ENCODE measurements at places on chromosomes 12 and 14.

- no peaks in the 10 kb centered on the region for H3K36me3 ChIP-seq
- H3K4me3 ChIP-seq: no peak overlapping the region
- no peaks in the 10 kb centered on the region for H3K4me1 ChIP-seq
- DNase-seq: no peak
Observed at GRCh38 chr14:54299410-54300363, 97.1 kb upstream of the CDKN3 start.

- no peak overlapping the region for H3K27ac ChIP-seq
- DNase-seq: no peak
- H3K4me1 ChIP-seq: peaks cover 12% of the 10 kb centered on the region
Observed at GRCh38 chr12:107681836-107682820, 3.5 kb upstream of the PWP1 start.

- H3K27me3 ChIP-seq: no peaks in the 10 kb centered on the region
- no peak for DNase-seq
- no peak overlapping the region for H3K27ac ChIP-seq
- H3K36me3 ChIP-seq: peaks cover 18% of the 10 kb centered on the region
- no peaks in the 10 kb centered on the region for H3K4me1 ChIP-seq
Observed at GRCh38 chr12:48126953-48127630, 7.9 kb downstream of the PFKM start.

DNA sequence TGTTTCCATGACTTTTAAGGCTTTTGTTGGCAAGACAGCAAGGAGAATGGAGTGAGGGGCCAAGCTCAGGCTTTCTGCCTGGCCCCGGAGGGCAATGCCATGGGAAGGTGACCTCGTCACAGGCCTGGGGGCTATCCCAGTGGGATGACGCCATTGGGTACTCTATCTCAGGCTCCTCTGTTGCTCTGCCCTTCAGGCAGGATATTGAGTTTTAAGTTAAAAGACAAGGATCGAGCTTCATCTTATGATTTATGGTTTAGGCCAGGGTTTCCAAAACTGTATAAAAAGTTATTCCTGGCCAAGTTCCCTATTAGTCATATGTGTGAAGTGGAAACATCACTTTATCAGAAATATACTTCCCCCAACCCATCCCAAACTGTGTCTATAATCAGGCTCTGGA, 127.7 kb downstream of the ZFP36L1 start:
- H3K27ac ChIP-seq: no peak overlapping the region
- no peaks in the 10 kb centered on the region for H3K27me3 ChIP-seq
- no peak overlapping the region for H3K4me3 ChIP-seq
- DNase-seq: no peak
- H3K36me3 ChIP-seq: no peaks in the 10 kb centered on the region

DNA sequence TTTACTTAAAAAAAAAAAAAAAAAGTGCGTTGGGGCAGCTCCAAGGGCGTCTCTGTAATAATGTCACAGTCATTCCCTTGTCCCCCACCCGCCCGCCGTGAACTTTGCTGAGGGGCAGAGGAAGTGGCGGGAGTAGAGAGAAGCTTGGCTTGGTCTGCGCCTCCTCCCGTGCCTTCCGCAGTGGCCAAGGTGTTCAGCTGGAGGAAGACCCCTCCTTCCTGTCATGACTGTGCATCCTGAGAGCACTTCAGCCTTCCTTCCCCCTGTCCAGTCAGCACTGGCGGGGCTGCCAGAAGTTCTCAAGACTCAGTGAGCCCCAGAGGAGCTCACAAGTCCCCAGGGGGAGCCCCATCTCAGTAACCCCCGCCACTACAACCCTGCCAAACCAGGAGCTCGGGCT, 32.2 kb downstream of the AACS start:
- peaks cover 32% of the 10 kb centered on the region for H3K4me1 ChIP-seq
- H3K27me3 ChIP-seq: no peaks in the 10 kb centered on the region
- H3K36me3 ChIP-seq: peaks cover 9% of the 10 kb centered on the region

GRCh38 chr12:113515082-113515856, 43.6 kb upstream of the LHX5 start:
- H3K4me3 ChIP-seq: no peak overlapping the region
- H3K36me3 ChIP-seq: no peaks in the 10 kb centered on the region
- H3K4me1 ChIP-seq: no peaks in the 10 kb centered on the region
- DNase-seq: no peak

DNA sequence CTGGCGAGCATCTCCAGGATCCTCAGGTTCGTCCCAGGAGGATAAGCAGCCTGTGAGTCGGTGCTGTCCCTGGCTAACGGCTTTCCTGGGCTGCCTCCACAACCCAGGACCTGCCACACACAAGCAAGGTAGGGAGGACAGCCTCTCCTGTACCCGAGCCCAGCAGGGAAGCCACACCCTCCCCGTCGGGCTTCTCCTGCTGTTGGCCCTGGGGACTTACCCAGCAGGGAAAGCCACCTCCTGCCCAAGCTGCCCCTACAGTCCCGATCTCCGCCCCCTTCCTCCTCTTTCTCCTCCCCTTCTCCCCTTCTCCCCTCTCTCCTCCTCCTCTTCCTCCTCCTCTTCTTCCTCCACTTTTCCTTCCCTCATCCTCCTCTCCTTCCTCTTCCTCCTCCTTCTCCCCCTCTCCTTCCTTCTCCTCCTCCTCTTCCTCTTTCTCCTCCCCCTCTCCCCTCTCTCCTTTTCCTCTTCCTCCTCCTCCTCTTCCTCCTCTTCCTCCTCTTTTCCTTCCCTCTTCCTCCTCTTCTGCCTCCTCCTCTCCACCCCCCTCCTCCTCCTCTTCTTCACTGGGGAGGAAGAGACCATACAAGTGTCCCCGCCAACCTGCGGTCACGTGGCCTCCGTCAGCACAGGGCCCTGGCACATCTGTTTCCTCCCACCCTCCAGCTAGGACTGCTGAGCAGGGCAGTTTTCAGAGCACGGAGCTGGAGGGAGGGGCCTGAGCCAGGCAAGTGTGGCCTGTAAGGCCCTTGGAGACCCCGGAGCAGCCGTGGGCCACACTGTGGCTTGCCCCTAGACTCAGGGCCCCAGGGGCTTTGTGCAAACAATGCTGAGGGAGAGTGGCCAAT, 17.3 kb upstream of the RFLNA start:
- no peaks in the 10 kb centered on the region for H3K36me3 ChIP-seq
- peak; percentile 71 for DNase-seq
- H3K27me3 ChIP-seq: no peaks in the 10 kb centered on the region
- peak overlapping the region; percentile 96 for H3K27ac ChIP-seq
- H3K4me1 ChIP-seq: peaks cover 36% of the 10 kb centered on the region

GRCh38 chr12:111488798-111489197, 83.1 kb downstream of the SH2B3 start:
- H3K27ac ChIP-seq: no peak overlapping the region
- H3K36me3 ChIP-seq: peaks cover 48% of the 10 kb centered on the region
- DNase-seq: no peak
- no peaks in the 10 kb centered on the region for H3K27me3 ChIP-seq

Data from SJCRH30 (cell line).